ENCODE measurements at places on chromosomes 6 and 20. TPM values are rescaled to one million over a fixed set of nuclear protein-coding genes. Genes with fewer than 3 reads are reported as not detected.

BCLAF1 gene
- total RNA-seq: 101 TPM

GRM1 gene
- total RNA-seq: 0.54 TPM

RPRD1B gene
- total RNA-seq: 26.2 TPM

GLP1R gene
- total RNA-seq: 0.11 TPM

PDE10A gene
- 5.4 TPM for total RNA-seq

SH3BGRL2 gene
- 35.0 TPM for total RNA-seq

ELOVL2 gene
- total RNA-seq: 0.06 TPM

SPATA25 gene
- 42.8 TPM for total RNA-seq

ASIP gene
- total RNA-seq: not detected

Data from cardiac muscle cell (in vitro differentiated cells and primary cell).